ENCODE measurements at places on chromosomes 13 and 19. TPM values are rescaled to one million over a fixed set of nuclear protein-coding genes. Genes with fewer than 3 reads are reported as not detected.

Gene BEST2
- not detected for total RNA-seq

Gene TRMT1
- 95.6 TPM for total RNA-seq

GRCh38 chr19:14361824-14362223, 19.4 kb upstream of the ADGRE5 start:
- no peaks in the 10 kb centered on the region for H3K36me3 ChIP-seq
- no peaks in the 10 kb centered on the region for H3K27me3 ChIP-seq
- no peak overlapping the region for H3K27ac ChIP-seq
- peaks cover 12% of the 10 kb centered on the region for H3K4me1 ChIP-seq
- DNase-seq, result no peak

DNA sequence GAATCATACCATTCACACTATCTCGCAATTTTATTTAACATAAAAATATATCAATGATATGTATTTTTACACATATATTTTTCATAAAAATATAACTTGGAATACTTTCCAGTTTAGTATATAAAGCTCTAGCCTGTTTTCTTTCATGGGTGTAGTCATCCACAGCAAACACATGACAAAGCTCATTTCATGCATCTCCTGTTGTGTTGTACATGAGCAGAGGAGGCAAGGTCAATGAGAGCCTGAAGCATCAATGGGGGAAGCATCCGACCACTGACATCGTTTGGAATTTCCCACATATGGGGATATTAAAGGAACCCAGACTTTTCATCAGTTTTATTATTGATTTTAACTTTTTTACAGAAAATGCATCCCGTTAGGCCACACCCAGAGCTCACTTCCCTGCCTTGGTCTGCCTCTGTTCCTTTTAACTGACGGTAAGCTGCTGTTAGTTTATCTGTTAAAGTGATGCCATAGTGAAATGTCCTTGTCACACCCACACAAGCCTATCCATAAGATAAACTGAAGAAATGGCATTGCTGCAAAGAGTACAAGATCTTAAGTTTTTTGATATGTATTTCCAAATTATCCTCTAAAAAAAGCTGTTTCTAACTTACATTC, 44.0 kb downstream of the MIPEP start:
- no peak overlapping the region for H3K4me3 ChIP-seq
- no peaks in the 10 kb centered on the region for H3K36me3 ChIP-seq
- H3K27me3 ChIP-seq, result no peaks in the 10 kb centered on the region
- H3K27ac ChIP-seq, result no peak overlapping the region
- H3K4me1 ChIP-seq, result peaks cover 12% of the 10 kb centered on the region

- no peak overlapping the region for H3K4me3 ChIP-seq
- DNase-seq, result no peak
- no peaks in the 10 kb centered on the region for H3K36me3 ChIP-seq
Measured at GRCh38 chr13:100825557-100825956, 151.0 kb upstream of the TMTC4 start.

GRCh38 chr19:35773020-35773806, 2.2 kb upstream of the ARHGAP33 start:
- no peak overlapping the region for H3K4me3 ChIP-seq
- no peak overlapping the region for H3K27ac ChIP-seq
- H3K36me3 ChIP-seq, result peaks cover 4% of the 10 kb centered on the region
- H3K4me1 ChIP-seq, result peaks cover 4% of the 10 kb centered on the region

GRCh38 chr19:40143612-40144011, 47.6 kb upstream of the MAP3K10 start:
- no peaks in the 10 kb centered on the region for H3K27me3 ChIP-seq
- peaks cover 21% of the 10 kb centered on the region for H3K4me1 ChIP-seq
- H3K4me3 ChIP-seq, result no peak overlapping the region
- H3K36me3 ChIP-seq, result no peaks in the 10 kb centered on the region
- DNase-seq, result no peak

GRCh38 chr19:10797541-10798256, 38.3 kb downstream of the TMED1 start:
- peak overlapping the region; percentile 97 for H3K27ac ChIP-seq
- H3K27me3 ChIP-seq, result no peaks in the 10 kb centered on the region
- H3K36me3 ChIP-seq, result peaks cover 77% of the 10 kb centered on the region
- DNase-seq, result peak; percentile 90
- no peaks in the 10 kb centered on the region for H3K4me1 ChIP-seq
- H3K4me3 ChIP-seq, result no peak overlapping the region

DNA sequence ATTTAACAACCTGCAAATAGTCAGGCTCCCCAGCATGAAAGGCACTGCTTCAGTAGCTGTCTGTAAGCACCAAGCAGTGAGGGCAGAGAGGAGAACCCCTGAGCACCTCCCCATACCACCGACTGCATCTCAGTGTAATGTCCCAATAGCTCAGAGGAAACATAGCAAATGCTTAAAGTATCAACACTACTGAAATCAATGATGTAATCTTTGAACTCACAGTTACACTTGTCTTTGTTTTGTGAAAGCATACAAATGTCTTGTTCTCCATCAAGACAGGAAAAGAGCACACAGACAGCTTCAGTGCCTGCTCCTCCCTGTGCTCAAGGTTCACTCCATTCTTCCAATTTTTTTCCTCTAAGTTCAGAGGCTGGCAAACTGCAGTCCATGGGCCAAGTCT, 94.7 kb downstream of the IRS2 start:
- H3K4me3 ChIP-seq, result no peak overlapping the region
- DNase-seq, result no peak
- H3K27ac ChIP-seq, result no peak overlapping the region
- no peaks in the 10 kb centered on the region for H3K4me1 ChIP-seq
- peaks cover 9% of the 10 kb centered on the region for H3K27me3 ChIP-seq

Data from T-cell (primary cell).